ENCODE measurements at places on chromosomes 4 and X.
A peak's percentile ranks its signal among the peaks of the same experiment; 100 is the strongest.

DNA sequence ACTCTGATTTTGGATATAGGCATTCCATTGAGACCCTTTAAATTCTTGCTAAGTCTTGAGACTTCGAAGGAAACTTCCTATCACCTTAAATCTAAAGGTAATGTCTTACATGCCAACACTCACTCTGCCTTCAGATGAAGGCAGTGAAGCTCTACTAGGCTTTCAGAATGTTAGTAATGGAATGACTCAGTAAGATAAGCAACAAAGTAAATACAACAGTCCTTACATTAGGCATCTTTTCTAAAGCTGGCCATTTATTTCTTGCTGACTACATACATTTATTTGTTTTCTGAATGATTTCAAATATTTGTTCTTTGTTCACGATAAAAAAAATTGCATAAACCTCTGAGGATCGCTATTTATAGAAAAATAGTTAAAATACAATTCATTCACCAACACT is 43.5 kb downstream of the ASIC5 start:
- DNase-seq: no peak

GRCh38 chr4:115418635-115419396 is 305.4 kb upstream of the NDST4 start:
- no peak for DNase-seq

DNA sequence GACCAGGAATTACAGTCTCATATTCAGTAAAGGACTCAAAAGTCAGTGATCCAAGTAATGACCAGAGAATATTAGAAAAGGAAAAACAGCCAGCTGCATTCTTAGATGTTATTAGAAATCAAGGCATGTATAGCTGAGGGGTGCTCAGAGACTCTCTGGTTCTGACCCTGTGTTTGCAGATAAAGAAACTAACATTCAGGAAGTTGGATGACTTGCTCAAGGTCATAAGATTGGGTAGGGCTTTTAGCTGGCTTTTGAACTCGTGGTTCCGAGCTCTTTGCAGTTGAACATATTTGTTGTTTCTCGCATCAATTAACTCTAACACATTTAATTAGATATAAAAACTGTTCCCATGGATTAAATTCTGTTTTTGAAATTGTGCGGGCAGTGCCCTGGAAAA is 62.5 kb upstream of the ENPP6 start:
- DNase-seq: no peak

DNA sequence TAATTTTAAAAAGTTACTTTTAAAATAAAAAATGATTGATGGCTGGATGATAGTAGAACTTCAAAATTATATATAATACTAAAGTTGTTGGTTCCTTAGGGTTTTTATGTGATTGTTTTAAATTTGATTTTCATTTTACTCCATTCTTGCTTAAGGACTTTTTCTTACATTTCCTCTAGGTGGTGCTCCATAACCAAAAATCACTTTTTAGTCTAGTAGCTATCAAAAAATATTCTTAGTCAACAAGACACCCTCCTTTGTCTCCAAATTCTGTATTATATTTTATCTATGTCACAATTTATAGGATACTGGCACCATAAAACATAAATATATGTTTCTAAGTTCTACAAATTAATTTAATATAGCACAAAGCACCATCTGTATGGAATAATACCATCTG is 67.2 kb upstream of the BRWD3 start:
- no peak for DNase-seq

GRCh38 chr4:128700659-128701350 is 108.7 kb upstream of the JADE1 start:
- DNase-seq: no peak

- DNase-seq: no peak
Observed at GRCh38 chr4:10584042-10584441, 100.5 kb downstream of the CLNK start.

DNA sequence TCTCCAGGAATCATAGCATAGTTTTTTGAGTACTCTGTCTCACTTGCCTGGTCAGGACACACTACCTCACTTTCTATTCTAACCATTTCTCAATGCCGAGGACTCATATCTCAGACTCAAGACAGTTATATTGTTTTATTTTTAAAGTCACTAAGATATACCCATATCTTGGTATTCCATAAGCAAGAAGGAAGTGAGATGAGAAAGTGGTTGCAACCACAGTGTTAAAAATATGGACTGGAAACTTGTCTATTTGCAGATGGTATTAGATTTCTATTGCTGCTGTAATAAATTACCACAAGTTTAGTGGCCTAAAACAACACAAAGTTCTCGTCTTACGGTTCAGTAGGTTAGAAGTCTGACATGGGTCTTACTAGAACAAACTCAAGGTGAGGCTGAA is 344.8 kb upstream of the MAGEB2 start:
- no peak for DNase-seq

- no peak for DNase-seq
Observed at GRCh38 chr4:166655705-166656104, 578.6 kb downstream of the SPOCK3 start.

DNA sequence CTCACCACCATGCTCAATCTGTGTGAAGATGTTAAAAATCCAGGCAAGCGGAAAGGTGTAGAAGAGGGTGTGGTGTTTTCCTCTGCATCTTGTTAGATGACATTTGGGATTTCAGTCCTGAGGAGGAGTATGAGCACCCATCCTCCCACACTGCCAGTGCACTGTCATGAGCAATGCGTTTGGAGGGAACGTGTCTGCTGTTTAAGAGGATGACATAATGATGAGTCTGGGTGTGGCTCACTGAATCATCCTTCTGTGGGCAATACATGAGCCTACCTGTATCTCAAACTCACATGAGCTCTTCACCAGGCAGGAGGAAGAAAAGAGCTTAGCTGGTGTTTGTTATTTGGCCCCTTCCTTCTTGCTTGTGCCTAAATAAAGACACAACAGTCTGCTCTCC is 67.9 kb upstream of the ARX start:
- DNase-seq: no peak

DNA sequence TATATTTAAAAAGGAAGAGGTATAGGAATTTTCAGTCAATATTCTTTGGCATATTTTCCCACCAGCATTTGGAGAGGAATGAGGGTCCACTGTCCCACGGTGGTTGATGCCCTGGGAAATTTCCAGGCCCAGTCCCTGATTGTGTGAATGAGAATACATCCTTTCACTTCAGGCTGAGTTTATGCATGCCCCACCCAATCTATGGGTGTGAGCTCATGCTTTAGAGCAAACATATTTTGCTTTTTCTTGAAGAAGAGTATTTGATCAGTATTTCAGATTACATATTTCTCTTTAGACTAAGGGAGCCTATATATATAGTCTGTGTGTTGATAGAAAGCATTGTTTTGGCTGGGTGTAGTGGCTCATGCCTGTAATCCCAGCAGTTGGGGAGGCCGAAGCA is 77.2 kb downstream of the REPS2 start:
- DNase-seq: no peak

DNA sequence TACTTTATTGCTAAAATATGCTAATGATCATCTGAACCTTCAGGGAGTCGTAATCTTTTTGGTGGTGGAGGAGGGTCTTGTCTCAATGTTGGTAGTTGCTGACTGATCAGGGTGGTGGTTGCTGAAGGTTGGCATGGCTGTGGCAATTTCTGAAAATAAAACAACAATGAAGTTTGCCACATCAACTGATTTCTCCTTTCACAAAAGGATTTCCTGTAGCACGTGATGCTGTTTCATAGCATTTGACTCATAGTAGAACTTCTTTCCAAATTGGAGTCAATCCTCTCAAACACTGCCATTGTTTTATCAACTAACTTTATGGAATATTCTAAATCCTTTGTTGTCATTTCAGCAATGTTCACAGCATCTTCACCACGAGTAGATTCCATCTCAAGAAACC is 19.3 kb downstream of the DDIT4L start:
- DNase-seq: no peak

DNA sequence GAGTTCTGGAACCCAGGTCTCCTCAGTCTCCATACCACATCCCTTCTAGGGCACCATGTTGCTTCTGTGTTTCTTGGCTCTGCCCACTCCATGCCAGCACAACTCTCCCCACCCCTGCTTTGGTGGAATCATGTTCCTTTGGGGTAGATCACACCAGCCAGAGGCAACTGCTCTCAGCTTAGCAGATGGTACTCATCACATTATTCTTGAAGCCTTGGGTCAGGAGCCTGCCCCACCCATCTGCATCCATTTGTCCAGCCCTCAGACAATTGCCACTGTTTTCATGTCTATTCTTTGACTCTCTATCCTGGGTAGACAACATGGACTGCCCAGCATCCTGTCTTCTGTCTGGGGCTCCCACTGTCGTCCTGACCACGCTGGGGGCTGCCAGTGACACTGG is 147.6 kb downstream of the PTTG2 start:
- DNase-seq: no peak

GRCh38 chr4:83282049-83282535 is 2.5 kb downstream of the COQ2 start:
- DNase-seq: peak; percentile 18

GRCh38 chrX:110410603-110411002 is 52.0 kb downstream of the RTL9 start:
- DNase-seq: no peak

GRCh38 chrX:71910986-71911730 is 513 bp downstream of the NHSL2 start:
- DNase-seq: peak; percentile 9

DNA sequence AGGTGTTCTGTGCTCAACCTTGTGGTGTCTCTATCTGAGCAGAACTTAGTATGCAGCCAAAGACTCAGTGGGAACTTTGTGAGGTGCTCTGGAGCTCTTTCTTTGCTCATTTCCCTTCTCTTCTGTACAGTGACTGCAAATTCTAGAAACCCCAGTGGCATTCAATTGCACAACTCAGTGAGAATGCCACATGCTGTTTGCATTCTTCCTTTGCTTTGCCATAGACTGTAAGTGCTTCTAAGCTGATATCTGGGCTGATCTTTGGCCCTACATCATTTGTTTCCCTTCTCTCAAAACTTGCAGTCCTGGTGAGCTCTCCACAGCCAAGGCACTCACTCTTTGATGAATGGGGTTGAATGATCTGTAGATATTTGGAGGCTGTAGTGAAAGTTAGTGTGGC is 7.0 kb downstream of the PNMA3 start:
- DNase-seq: no peak

- DNase-seq: no peak
Observed at GRCh38 chr4:167000141-167000852, 234.0 kb downstream of the SPOCK3 start.

- no peak for DNase-seq
Observed at GRCh38 chrX:136456133-136456532, 31.6 kb upstream of the BRS3 start.

GRCh38 chr4:53651156-53651735 is 60.0 kb upstream of the LNX1 start:
- DNase-seq: no peak

DNA sequence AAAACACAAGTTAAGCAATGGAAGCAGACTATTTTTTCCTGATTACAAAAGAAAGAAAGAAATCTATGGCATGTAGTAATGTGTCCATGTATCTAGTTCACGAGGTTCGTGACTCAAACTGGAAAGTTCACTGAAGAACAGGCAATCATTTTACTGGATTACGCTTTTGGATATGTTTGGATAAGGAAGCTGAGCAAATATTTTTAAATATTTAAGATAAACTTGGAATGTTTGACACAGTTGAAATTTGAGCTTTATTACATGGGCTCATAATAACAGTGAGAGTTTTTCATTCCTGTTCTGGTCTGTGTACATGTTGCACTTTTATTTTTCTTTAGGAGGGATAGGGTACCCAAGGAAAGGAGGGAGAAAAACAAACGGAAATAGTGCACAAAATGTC is 244.2 kb upstream of the GK2 start:
- DNase-seq: no peak

- no peak for DNase-seq
Observed at GRCh38 chr4:105707782-105708180, 708 bp downstream of the INTS12 start.

GRCh38 chr4:52869196-52869595 is 7.1 kb downstream of the RASL11B start:
- DNase-seq: no peak

GRCh38 chr4:81409836-81410235 is 61.9 kb downstream of the RASGEF1B start:
- no peak for DNase-seq

GRCh38 chr4:3039706-3040366 is 34.5 kb downstream of the HTT-AS start:
- no peak for DNase-seq

GRCh38 chr4:40238700-40239548 is 42.1 kb downstream of the RHOH start:
- no peak for DNase-seq

DNA sequence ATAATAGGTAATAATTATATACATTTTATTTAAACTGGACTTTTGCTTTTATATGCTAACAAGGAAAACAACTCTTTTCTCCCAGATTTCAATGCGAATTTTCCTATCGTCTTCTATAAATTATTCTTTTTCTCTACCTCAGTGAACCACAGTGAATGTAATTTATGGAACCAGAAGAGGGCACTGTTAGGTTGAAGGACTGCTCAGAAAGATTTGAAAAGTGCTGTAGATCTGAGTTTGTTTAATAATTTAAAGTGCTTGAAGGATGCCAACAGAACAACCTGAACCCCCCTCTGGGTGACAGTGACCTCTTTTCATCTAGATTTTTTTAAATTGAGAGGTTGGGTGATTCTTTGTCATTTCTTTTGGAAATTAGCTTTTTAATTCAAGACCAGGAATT is 54.9 kb downstream of the PHOX2B start:
- DNase-seq: no peak

- DNase-seq: no peak
Observed at GRCh38 chr4:142354041-142354440, 492.1 kb downstream of the INPP4B start.

DNA sequence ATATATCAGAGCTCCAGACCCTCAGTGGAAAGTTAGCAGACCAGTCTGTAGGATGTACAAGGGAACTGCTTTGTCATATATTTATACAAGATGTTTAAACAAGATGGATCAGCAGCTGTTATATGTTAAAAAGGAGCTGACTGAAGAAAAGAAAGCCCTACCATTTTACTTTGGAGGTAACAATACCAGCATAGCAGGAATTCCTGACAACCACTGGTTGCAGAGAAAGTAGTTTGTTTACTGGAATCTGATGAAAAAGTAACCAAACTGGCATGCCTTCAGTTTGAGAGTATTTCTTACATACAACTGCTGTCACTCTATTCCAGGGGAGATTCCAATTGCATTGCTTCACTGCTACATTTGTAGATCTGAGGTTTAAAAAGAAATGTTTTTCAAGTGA is 49.5 kb upstream of the GABRQ start:
- no peak for DNase-seq

GRCh38 chr4:85514783-85515182 is 39.8 kb downstream of the ARHGAP24 start:
- no peak for DNase-seq

- DNase-seq: no peak
Observed at GRCh38 chrX:9612146-9612505, 147.3 kb downstream of the TBL1X start.

GRCh38 chr4:68369142-68369805 is 19.4 kb upstream of the YTHDC1 start:
- DNase-seq: no peak

- DNase-seq: no peak
Observed at GRCh38 chrX:16589211-16589610, 60.7 kb upstream of the S100G start.

GRCh38 chr4:79662651-79663050 is 254.6 kb upstream of the GK2 start:
- no peak for DNase-seq

- no peak for DNase-seq
Observed at GRCh38 chrX:103483720-103484119, 35.6 kb downstream of the RAB40A start.

GRCh38 chr4:139030614-139031235 is 15.1 kb downstream of the NOCT start:
- peak; percentile 38 for DNase-seq

- DNase-seq: no peak
Observed at GRCh38 chrX:49977319-49978090, 55.1 kb downstream of the CLCN5 start.

- no peak for DNase-seq
Observed at GRCh38 chrX:19810802-19811201, 76.6 kb downstream of the SH3KBP1 start.
